ENCODE measurements at places on chromosomes 6 and 20. TPM values are rescaled to one million over a fixed set of nuclear protein-coding genes. Genes with fewer than 3 reads are reported as not detected.

- H3K4me1 ChIP-seq, result peaks cover 10% of the 10 kb centered on the region
- peak; percentile 23 for DNase-seq
- H3K27me3 ChIP-seq, result no peaks in the 10 kb centered on the region
Measured at GRCh38 chr20:36018208-36018988, 50.0 kb downstream of the CNBD2 start.

GRCh38 chr6:81054036-81054435 is 698.4 kb downstream of the TENT5A start:
- no peak overlapping the region for H3K27ac ChIP-seq
- no peak overlapping the region for H3K4me3 ChIP-seq
- no peak for DNase-seq
- H3K27me3 ChIP-seq, result no peaks in the 10 kb centered on the region
- no peaks in the 10 kb centered on the region for H3K36me3 ChIP-seq

GRCh38 chr20:63739130-63740069 is at the start of gene SLC2A4RG:
Gene SLC2A4RG (plus strand): TSS chr20:63739776. CDS start chr20:63739913, 137 bp downstream.
- no peaks in the 10 kb centered on the region for H3K27me3 ChIP-seq
- H3K4me3 ChIP-seq, result peak within 1 kb of the TSS; percentile 46
- H3K27ac ChIP-seq, result 0 out of 2 replicates have a peak within 1 kb of the TSS, but pooled peaks have one; percentile 13

DNA sequence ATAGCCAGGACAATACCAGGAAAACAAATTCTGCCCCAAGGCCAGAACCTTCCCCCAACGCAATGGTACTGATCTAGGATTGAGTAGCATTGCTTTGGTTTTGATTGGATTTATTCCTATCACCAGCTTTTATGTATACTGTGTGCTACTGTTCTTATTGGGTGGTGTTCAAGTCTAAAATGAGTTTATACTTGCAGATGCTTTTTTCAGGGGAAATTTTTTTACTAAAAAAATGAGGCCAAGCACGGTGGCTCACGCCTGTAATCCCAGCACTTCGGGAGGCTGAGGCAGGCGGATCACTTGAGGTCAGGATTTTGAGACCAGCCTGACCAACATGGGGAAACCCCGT is 116.8 kb downstream of the ZMYND8 start:
- no peaks in the 10 kb centered on the region for H3K27me3 ChIP-seq
- no peak overlapping the region for H3K27ac ChIP-seq
- no peak overlapping the region for H3K4me3 ChIP-seq
- peaks cover 52% of the 10 kb centered on the region for H3K36me3 ChIP-seq

DNA sequence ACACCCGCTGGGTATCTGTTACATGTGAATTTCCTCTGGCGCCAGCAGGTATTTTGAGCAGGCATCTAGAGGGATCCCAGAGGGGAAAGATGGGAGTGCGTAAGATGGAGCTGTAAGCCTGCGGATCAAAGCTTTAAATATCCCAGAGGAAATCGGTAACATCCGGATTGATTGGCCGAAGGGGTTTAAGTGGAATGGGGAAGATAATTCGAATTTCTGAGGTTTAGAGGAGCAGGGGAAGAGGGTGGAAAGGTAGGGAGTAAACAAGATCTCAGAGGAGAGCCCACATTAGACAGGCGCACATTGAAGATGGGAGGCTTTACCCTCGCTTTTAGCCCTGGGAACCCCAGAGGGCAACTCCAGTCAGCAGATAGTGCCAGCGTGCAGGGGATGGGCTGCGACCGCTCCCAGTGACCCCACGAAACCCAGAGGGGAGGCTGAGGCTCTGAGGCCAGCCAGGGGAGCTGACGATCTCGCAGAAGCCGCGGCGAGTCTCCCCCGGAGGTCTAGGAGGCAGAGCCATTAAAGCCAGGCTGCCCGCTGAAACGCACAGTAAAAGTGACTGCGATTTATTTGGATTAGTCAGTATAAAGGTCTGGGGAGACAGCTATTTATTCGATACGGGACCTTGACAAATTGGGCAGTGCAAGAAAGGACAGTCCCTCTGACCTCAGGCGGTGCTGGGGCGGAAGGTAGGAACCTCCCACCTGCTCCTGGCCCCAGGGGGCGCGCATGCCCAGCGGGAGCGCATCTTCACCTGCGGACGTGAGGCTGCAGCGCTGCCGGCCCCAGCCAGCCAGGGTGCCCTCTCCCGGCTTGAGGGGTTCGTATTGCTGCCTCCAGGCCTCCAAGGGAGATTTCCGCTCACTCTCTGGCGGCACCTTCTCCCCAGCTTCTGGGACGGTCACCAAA is 34.3 kb upstream of the TCF21 start:
- no peaks in the 10 kb centered on the region for H3K36me3 ChIP-seq
- no peak overlapping the region for H3K27ac ChIP-seq
- H3K27me3 ChIP-seq, result no peaks in the 10 kb centered on the region
- DNase-seq, result peak; percentile 25

GRCh38 chr6:72624557-72625160 is 2.8 kb downstream of the KCNQ5 start:
- H3K27ac ChIP-seq, result no peak overlapping the region
- DNase-seq, result no peak
- no peaks in the 10 kb centered on the region for H3K36me3 ChIP-seq
- H3K27me3 ChIP-seq, result no peaks in the 10 kb centered on the region

DNA sequence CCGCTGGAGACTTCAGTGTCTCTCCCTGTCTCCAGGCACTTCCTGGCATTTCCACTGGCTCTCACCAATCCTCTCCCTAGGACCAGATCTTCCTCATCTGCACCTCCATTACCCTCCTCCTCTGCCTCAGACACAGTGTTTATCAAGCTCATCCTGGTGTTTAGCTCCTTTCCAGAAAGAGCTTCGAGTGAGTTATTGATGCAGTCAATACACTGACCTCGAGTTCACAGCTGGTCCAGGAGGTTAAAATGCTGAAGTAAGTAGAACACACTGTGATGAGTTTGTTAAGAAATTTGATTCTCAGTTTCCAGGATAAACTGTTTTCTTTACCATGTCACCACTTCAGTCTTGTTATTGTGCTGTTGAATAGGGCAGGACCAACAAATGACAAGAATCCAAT is 42.1 kb upstream of the ARMC2 start:
- H3K4me1 ChIP-seq, result peaks cover 19% of the 10 kb centered on the region
- H3K27me3 ChIP-seq, result no peaks in the 10 kb centered on the region
- no peak overlapping the region for H3K4me3 ChIP-seq
- H3K36me3 ChIP-seq, result no peaks in the 10 kb centered on the region

DNA sequence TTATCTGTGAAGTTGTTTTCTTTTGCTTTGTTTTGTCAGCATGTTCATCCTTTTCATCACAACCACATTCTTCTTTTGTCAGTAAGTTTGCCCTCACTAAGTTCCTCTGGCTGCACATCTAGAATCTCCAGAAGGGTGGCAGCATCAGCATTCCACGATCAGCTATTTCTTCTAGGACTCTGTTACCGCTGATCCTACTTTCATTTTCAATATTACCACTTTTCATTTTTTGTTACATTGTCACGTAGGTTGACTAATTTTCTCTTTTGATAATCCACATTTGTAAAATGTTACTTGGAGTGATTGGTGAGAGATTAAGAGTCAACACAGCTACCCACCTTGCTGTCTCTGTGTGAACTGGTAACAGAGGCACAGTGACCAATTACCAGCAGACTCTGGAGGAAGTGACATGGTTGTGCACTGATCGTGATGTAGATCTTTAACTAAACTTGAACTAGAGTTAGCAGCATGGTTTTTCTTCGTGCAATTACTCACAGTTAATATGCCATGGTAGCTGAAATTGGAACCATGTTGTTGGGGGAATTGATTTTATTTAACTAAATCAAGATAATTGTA is 307.9 kb upstream of the SLC35B3 start:
- no peaks in the 10 kb centered on the region for H3K27me3 ChIP-seq
- H3K4me1 ChIP-seq, result no peaks in the 10 kb centered on the region
- H3K4me3 ChIP-seq, result peak overlapping the region; percentile 48
- H3K36me3 ChIP-seq, result no peaks in the 10 kb centered on the region

DNA sequence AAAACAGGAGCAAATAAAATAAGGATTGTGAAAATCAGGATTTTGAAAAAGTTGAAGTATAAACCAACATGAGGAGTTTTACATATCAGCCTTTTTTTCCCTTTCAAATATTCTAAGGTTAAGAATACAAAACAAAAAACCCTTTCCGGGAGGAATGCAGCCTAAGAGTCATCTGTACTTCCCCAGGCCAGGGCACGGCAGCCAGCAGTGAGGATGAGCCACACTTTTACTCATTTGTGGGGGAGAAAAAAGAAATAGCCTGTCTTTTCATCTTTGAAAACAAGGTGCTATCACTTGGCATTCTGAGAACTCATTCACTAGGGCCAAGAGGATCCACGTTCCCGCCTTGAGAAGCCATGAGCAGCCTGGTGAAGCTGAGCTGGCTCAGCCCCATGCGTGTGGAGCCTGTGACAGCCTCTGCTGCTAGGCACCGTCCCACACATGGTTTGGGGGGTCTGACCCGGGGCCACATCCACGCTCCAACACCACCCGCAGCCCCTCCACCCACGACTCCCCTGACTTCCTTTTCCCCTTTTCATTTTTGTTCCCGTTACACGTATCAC is 11.2 kb downstream of the SLC22A1 start:
- no peak overlapping the region for H3K27ac ChIP-seq
- DNase-seq, result no peak
- H3K36me3 ChIP-seq, result no peaks in the 10 kb centered on the region
- H3K4me1 ChIP-seq, result no peaks in the 10 kb centered on the region
- H3K27me3 ChIP-seq, result no peaks in the 10 kb centered on the region

DNA sequence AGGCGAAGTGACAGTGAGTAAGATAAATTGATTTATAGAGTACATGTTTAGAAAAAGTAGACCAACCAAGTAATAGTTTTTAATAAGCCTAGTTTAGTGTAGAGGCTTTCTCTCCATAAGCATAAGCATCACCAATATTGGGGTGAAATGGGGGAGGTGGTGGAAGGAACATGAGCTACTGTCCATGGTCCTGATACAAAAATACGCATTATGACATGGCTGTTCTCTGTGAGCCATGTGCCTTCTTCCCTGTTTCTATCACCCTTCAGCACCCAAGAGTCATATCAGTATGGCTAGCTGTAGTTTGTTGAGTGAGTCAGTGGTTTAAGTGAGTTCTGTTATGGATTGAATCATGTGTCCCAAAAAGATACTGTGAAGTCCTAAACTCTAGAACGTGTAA is 150.8 kb downstream of the EDN1 start:
- H3K27me3 ChIP-seq, result no peaks in the 10 kb centered on the region
- no peaks in the 10 kb centered on the region for H3K36me3 ChIP-seq
- no peak overlapping the region for H3K27ac ChIP-seq
- no peak for DNase-seq

DNA sequence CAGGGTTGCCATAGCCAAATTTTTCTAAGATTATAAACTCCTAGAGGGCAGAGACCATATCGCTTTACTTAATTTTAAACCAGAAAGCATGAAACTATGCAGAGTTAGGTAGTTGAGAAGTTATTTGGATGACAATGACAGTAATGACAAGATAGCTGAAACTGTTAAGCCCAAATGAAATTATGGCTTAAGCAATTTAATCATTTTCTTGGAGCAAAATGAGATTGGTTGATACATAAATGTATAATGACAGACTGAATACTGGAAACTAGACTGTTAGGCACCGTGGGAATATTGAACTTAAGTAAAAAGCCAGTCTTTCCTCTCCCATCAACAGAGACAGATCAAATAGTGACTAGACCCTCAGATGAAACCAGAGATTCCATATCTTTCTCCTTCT is 670.3 kb upstream of the NRSN1 start:
- no peak overlapping the region for H3K27ac ChIP-seq
- DNase-seq, result no peak
- H3K36me3 ChIP-seq, result no peaks in the 10 kb centered on the region
- no peak overlapping the region for H3K4me3 ChIP-seq
- H3K27me3 ChIP-seq, result no peaks in the 10 kb centered on the region

The CCM2L gene
- total RNA-seq, result 0.35 TPM

The CGA gene
- not detected for total RNA-seq

Data from PC-9 (cell line).